Fibroblast of upper back skin (primary cell): ENCODE measurements at places on chromosomes 13 and 19.
A peak's percentile ranks its signal among the peaks of the same experiment; 100 is the strongest.

- no peak for DNase-seq
These were observed 29.3 kb upstream of the ATP1A3 start for GRCh38 chr19:42023121-42023942.

DNA sequence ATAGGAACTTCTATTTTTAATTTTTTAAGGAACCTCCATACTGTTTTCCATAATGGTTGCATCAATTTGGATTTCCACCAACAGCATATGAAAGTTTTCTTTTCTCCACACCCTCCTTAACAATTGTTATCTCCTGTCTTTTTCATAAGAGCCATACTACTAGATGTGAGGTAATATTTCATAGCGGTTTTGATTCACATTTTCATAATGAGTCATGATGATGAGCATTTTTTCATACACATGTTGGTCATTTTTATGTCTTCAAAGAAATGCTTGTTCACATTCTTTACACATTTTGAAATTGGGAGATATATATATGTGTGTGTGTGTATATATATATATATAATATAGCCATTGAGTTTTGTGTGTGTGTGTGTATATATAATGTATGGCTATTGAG, 420.3 kb upstream of the PCDH9 start:
- peak; percentile 18 for DNase-seq

GRCh38 chr19:34818270-34818669, 45.3 kb upstream of the ZNF599 start:
- no peak for DNase-seq

DNA sequence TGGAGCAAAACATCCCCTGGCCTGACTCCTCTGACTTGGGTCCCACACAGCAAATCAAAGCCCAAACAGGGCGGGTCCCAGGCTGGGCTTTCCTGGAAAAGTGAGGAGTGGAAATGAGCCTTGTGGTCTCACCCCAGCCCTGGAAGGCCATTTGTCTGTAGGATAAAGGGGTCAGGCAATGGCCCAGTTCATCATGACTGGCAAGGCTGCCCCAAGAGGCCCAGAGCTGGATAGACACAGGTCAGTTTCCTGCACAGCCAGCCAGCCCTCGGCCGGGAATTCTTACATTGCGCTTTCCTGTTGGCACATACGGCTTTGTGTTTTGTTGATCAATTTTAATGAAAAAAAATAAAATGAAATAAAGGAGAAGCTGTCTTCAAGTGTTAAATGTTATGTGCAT, 174.3 kb downstream of the TSHZ3 start:
- DNase-seq: no peak

DNA sequence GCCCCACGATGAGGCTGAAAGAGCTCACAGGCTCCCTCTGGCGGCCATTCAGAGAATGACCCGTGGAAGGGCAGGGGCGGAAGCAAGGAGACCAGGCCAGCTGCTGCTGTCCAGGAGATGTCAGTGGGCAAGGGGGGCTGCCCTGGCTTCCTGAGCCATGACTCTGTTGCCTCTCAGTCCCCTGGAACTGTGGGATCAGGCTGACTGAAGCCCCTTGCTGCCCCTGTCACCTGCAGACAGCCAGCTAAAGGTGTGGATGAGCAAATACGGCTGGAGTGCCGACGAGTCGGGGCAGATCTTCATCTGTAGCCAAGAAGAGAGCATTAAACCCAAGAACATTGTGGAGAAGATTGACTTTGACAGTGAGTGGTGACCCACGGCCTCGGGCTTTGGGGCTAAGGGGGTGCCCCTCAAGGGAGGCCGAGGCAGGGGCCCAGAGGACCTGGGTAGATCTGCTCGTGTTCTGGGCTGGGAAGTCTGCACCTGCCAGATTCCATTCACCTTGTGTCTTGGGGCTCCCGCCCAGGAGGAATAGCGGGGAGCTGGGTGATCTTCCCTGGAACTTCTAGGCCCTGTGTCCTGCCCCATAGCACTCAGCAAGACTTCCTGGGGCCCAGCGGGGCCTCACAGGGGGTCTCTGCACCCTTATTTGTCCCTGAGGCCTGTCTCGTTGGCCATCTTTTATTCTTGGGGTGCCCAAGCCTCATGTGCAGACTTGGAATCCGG, 12.5 kb upstream of the ACTN4 start:
- peak; percentile 64 for DNase-seq

DNA sequence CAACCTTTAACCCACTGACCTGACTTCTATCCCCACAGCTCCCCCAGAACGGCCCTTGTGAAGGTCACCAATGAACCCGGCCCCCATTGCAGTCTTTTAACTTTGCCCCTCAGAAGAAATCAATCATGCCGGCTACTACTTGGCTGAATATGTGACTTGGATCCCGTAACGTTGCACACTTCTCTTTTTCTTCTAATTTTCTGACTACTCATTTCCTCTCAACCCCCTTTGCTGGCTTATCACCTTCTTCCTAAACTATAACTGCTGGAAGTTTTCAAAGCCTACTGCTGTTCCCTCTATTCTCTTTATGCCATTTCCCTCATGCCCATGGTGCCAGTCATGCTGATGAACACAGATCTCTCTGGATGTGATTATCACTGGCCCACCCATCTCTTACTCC, 367.6 kb downstream of the DNAJC15 start:
- no peak for DNase-seq

DNA sequence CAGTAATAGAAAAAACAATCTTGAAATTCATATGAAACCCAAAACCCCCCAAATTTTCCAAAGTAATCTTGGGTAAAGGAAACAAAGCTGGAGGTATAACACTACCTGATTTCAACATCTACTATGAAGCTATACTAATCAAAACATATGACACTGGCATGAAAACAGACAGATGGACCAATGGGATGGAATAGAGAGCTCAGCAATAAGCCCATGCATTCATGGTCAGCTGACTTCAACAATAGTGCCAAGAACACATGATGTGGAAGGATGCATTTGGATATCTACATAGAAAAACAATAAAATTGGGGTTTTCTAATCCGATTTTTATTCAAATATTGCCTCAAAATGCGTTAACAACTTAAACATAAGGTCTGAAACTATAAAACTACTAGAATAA, 32.2 kb upstream of the ZNF766 start:
- no peak for DNase-seq

GRCh38 chr19:48656840-48657474, 11.0 kb upstream of the CA11 start:
- peak; percentile 82 for DNase-seq

- DNase-seq: no peak
These were observed 79.7 kb downstream of the INSR start for GRCh38 chr19:7214324-7215089.

GRCh38 chr19:858868-859843, at the start of gene CFD:
Gene CFD (plus strand): TSS chr19:859664. CDS start chr19:859690, 26 bp downstream.
- no peak for DNase-seq

DNA sequence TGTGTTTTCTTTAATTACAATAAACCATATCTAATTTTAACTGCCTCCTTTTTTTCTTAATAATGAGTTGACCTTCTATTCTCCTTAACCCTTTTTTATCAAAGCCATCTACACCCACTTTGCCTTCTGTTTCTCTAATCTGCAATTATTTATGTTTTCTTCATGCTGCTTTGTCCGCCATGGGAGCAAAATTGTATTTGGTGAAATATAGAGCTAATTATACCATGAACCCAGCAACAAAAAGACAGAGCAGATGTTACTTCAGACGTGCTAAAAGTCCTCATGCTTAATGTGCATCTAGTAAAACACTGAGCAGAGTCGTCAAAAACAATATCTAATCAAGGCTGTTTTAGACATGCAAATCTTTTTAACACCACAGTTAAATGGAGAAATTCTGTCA, 264.7 kb downstream of the DACH1 start:
- no peak for DNase-seq

GRCh38 chr19:27714857-27715256, 1498.1 kb downstream of the UQCRFS1 start:
- no peak for DNase-seq

- no peak for DNase-seq
These were observed 36.1 kb upstream of the USP29 start for GRCh38 chr19:57083711-57084110.

- DNase-seq: no peak
These were observed 908.2 kb downstream of the EFNB2 start for GRCh38 chr13:105627270-105627669.

DNA sequence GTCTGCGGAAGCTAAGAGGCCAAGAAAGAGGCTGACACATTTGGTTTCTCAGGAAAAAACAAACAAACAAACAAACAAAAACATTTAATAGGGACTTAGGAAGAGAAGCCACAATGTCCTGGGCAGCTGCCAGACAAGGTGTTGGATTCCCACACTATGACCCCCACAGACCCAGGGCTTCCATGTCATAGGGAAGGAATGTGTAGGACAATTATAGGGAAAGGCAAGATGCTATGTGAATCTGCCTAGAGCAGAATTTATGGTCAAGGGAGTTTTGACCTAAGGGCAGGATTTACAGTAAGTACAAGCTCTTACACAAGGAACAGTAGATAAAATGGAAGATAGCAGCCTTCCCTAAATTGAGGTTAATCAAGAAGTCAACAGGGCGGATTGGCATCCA, 9.1 kb upstream of the CDADC1 start:
- no peak for DNase-seq

GRCh38 chr13:100300708-100301107, 211.8 kb downstream of the PCCA start:
- no peak for DNase-seq

GRCh38 chr19:1992759-1993260, 22.7 kb downstream of the BTBD2 start:
- no peak for DNase-seq

GRCh38 chr19:28633319-28634018, 579.5 kb downstream of the UQCRFS1 start:
- DNase-seq: peak; percentile 37

DNA sequence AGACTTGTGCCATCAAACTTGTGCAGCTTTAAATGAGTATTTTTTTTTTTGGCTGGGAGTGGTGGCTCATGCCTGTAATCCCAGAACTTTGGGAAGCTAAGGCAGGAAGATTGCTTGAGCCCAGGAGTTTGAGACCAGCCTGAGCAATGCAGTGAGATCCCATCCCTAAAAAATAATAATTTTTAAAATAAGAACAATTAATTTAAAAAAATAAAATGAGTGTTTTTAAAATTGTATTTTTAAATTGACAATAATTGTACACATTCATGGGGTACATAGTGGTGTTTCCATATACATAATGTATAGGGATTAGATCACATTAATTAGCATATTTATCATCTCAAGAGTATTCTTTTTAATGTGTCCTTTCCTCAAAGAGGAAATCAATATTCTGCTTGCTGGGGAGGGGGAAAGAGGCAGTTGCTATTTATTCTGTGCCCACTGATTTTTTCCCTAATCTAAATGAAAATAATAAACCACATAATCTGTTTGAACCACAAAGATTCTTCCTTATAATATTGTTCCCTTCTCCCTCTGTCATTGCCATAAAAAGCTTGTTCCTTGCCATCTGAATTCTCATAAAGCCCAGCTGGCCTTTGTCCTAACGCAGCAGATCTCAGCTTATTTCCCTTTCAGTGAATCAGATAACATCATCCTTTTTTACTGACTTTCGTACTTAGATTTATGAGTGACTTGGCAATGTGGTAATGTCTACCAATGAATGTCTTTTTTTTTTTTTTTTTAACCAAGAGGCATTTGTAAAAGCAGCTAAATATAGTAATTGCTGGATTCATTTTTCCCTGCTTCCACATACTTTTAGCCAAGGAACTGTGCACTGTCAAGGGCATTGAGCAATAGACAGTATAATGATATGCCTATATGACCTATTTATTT, 81.8 kb upstream of the RUBCNL start:
- DNase-seq: peak; percentile 85

DNA sequence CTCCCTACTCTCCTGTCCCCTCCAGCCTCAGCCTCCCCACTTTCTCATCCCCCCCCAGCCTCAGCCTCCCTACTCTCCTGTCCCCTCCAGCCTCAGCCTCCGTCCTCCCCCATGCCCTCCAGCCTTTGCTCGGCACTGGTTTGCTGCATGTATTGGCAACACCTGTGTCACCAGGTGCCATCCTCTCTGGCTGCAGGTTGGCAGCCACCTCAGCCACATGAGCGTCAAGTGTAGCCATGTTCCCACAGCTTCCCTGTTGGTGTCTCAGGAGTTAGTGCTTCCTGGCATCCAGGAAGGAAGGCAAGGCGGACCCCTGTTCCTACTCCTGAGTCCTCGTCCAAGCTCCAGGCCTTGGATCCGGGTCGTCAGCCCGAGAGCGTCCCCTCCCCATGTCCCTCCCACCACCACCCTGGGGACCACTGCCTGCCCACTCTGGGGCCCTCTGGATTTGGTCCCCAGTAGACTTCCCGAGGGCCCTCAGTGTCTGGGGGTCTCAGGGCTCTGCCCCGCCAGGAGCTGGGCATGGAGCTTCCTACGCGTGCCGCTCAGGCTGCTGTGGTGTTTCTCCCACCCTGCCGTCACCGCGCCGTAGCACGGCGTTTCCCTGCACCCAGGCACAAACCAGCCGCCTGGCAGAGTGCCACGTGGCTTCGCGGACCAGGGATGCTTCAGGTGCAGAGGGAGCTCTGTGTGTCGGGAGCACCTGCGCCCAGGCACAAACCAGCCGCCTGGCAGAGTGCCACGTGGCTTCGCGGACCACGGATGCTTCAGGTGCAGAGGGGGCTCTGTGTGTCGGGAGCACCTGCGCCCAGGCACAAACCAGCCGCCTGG, 128.3 kb upstream of the MCF2L start:
- DNase-seq: no peak

DNA sequence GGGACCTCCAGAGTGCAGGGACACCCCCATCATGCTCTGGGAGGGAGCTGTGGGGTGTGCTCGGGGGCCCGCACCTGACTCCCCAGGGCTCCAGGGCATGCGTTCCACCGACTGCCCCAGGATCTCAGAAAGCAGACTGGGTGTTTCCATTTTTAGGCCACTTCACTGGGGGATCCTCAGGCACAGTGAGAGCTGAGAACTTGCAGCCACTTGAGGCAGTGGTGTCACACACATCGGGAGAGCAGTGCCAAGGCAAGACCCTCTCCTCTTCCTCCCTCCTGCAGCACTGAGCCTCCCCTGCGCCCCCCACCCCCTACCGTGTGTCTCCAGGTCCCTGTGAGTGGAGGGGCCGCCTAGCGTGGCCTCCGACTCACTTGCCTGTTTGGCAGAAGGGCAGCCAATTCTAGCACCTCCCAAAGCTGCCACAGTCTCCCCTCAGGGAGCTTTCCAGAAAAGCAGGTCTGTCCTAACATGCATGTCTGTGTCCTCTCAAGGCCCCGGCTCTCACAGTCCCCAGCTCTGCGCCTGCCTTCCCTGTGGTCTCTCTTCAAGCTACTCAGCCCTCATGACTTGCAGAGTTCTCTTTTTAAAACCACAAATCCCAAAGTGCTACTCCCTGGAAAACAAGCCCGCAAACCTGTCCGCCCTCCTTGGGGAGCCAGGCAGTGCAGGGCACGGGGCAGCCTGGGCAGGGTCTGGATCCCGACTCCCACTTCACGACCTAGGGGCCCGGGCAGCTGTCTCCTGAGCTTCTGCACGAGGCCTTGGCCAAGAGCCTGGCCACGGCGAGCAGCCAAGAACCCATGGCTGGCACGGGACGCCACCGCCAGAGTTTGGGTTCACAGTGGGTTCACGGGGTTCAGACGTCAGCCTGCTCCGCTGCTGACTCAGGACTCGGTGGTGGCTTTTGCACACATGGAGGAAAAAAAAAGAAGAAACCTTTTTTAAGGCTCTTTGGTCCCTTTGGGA, 94.1 kb downstream of the STK24 start:
- peak; percentile 36 for DNase-seq

GRCh38 chr19:46721269-46722003, 4.5 kb upstream of the PRKD2 start:
- no peak for DNase-seq
